ENCODE measurements at places on chromosomes 1 and 21.

DNA sequence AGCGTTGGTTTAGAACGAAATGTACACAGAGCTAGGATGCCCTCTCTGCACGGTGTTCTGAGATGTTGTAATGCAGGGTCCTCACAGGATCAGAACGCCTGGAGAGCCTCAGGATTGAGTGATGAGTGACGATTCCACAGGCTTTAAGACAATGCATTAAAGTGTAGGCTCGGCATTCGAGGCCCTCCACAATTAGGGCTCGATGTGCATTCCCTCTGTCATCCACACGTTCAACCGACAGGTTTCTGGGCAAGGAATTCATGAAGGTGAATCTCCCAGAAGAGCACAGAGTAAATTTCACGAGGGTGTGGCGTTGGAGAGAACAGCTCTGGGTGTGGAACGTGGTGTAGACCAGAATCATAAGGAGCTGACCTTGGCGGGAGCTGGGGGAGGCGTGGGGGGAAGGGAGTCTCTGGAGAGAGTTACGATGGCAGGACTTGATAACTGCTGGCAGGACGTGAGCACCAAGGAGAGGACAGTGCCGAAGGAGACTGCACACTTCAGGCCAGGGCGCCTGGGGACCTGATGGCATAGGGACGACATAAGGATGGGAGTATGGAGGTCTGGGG is 51.0 kb upstream of the EFHD2 start:
- DNase-seq: no peak

- DNase-seq: no peak
Observed at GRCh38 chr21:33685613-33686197, 43.4 kb downstream of the ITSN1 start.

GRCh38 chr1:110068646-110069403 is 1.6 kb downstream of the ALX3 start:
- DNase-seq: no peak

GRCh38 chr1:78541479-78541878 is 50.7 kb downstream of the PTGFR start:
- DNase-seq: no peak

DNA sequence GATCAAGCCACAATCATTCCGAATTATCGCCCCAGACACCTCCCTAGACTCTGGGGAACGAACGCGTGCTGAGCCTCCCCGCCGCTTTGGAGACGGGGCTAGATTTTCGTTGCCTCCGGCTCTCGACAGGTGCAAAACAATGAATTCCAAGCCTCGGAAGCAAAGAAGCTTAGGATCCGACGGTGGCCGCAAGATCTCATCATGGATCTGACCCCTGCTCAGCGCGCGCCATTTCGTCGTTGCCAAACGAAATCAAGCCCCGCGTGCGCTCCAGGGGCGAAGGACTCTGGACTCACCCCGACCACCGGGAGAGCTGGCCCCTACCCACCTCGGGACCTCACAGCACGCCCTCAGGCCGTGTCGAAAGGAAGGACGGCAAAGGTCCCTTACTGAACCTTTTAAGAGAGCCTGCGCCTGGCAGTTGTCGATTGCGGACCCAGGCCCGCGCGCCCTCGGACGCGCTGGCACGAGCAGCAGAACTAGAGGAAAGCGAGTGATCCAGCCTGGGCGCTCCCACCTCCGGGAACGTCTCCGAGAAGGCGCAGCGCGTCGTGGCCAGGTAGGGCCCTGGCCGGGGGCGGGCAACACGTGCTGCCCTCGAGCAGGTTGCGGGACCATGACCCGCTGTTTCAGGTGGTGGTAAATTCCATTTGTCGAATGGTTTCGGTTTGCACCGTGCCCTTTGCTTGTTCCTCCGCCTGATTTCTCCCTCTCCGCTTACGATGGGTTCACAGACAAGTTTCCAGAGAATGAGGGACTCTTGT is 1.6 kb upstream of the RUNX3 start:
- DNase-seq: no peak

DNA sequence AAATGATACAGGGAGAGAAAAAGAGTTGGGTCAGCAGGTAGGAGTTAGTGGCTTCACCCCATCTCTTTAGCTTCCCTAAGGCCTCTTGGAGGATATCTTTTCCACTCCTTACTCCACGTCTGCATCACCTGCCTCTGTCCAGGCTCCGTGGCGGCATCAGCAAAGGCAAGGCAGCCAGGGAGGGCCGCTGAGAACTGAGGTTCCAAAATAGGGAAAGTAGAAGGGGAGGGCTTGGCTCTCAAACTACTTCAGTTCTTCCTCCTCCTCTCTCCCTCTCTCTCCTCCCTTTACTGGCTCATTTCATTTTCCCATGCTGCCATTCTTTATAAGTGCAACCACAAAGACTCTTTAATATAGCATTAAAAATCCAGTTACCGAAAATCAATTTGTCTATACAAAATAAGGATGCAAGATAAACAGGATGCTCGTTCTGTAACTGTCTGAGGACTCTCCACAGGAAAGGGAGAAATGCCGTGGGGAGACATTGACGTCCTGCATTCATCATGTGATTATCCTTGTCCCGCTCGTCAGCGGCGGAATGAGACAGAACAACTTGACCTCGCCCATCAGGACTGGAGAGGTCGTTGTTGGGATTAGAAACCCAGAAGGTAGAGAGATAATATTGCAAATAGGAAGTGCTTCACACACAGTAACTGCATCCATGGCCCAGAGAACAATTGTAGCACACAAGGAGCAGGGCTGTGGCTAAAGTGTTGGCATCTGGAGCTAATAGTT is 3.1 kb upstream of the MT1HL1 start:
- no peak for DNase-seq

GRCh38 chr1:169853341-169853740 is 40.4 kb downstream of the SCYL3 start:
- no peak for DNase-seq

- DNase-seq: no peak
Observed at GRCh38 chr1:92994105-92994712, 32.9 kb upstream of the DIPK1A start.

GRCh38 chr1:240794046-240794843 is 182.3 kb upstream of the GREM2 start:
- DNase-seq: no peak

DNA sequence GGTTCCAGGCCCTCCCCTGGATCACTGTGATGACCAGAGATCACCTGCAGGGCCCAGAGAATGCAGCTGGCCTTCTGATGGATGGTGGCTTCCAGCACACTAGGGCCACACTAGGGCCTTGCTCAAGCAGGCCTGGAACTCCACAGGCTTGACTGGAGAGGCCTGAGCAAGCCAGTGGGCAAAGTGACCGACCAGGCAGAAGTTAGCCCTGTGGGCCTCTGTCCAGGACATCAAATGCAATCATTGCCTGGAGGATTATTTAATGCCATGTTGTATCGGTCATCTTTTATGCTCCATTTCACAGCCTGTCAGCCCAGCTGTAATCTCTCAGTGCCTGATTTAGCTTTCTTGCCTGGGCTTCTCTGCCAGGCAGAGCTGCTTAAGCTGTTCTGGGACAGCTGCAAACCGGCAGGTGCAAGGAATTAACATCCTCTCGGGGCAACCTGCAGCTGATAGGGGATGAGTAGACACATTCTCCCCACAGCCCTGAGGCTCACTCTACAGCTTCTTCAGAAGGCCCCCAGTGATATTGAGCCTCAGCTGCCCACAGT is 17.7 kb downstream of the NENF start:
- DNase-seq: no peak

DNA sequence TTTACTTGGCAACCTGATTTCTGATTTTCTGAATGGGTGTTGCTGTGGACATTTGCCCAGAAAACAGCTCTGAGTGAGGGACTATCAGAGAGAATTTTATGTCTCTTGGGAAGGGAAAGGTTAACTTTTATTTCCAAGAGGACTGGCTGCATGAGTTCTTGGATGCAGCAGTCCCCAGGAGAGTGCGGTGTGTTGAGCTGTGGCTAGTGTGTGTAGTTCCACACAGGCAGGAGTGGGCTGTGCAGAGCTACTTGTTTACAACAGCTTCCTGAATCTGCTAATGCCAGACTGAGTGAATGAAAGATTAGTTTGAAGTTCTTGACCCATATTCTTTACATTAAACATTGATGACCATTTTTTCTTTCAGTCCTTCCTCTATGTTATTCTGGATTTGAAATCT is 41.0 kb upstream of the APOBEC4 start:
- DNase-seq: no peak

- no peak for DNase-seq
Observed at GRCh38 chr1:62613325-62613727, 16.0 kb downstream of the ANGPTL3 start.

DNA sequence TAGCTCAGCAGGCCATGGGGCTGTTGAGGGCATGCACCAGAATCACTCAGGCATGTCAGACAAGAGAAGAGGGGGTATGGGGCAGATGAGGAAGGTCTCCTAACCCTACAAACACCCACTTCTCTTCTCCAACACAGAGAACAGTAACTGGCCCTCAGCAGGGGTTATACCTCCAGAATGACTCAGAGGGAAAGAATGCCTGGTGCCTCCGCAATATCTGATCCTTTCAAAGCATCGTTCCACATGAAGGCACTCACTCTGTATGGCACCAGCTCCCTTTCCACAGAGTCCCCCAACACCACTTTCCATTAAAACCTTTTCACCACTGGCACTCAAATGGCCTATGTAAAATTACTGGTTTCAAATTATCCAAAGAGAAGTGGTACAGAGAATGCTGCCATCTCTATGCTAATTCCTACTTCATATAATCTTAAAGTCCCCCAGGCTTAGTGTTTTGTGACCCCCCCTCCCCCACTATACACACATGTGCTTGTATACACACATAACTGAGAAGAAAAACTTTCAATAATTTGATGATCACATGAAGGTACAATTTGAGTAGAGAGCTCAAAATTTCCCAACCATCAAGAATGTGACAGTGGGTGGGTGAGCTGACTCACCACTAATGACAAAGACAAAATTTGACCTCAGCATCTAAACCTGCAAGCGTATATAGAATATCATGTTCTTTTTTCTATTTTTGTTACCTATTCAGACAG is 91.5 kb downstream of the SIPA1L2 start:
- DNase-seq: no peak

Data from stimulated activated CD8-positive, alpha-beta memory T cell treated with anti-CD3 and anti-CD28 coated beads, Interleukin-7, amount 100 ng/mL, for 24 hours (primary cell).